ENCODE measurements at places on chromosomes 6 and 20. TPM values are rescaled to one million over a fixed set of nuclear protein-coding genes. Genes with fewer than 3 reads are reported as not detected.

GRCh38 chr6:33683576-33684427 lies 27.7 kb downstream of the UQCC2 start:
- H3K36me3 ChIP-seq, result peaks cover 15% of the 10 kb centered on the region
- peak overlapping the region; percentile 1 for H3K27ac ChIP-seq
- DNase-seq, result no peak
- no peaks in the 10 kb centered on the region for H3K27me3 ChIP-seq
- H3K4me1 ChIP-seq, result peaks cover 15% of the 10 kb centered on the region

DNA sequence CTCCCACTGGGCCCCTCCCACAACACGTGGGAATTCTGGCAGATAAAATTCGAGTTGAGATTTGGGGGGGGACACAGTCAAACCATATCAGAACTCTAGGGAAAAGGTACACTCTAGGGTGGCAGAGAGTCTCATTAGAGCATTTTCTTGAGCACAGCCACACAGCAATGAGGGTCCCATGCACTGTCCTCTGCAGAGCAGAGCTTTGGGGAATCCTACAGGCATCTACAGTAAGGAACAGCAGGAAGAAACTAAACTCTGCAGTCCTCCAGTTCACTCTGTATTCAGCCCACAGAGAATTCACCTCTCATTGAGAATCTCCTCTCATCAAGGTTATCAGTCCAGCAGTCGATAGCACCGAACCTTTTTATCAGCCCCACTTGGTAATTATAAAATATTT lies 438.6 kb upstream of the NOX3 start:
- no peak overlapping the region for H3K27ac ChIP-seq
- H3K4me3 ChIP-seq, result no peak overlapping the region
- no peaks in the 10 kb centered on the region for H3K36me3 ChIP-seq
- DNase-seq, result no peak
- H3K27me3 ChIP-seq, result no peaks in the 10 kb centered on the region

DNA sequence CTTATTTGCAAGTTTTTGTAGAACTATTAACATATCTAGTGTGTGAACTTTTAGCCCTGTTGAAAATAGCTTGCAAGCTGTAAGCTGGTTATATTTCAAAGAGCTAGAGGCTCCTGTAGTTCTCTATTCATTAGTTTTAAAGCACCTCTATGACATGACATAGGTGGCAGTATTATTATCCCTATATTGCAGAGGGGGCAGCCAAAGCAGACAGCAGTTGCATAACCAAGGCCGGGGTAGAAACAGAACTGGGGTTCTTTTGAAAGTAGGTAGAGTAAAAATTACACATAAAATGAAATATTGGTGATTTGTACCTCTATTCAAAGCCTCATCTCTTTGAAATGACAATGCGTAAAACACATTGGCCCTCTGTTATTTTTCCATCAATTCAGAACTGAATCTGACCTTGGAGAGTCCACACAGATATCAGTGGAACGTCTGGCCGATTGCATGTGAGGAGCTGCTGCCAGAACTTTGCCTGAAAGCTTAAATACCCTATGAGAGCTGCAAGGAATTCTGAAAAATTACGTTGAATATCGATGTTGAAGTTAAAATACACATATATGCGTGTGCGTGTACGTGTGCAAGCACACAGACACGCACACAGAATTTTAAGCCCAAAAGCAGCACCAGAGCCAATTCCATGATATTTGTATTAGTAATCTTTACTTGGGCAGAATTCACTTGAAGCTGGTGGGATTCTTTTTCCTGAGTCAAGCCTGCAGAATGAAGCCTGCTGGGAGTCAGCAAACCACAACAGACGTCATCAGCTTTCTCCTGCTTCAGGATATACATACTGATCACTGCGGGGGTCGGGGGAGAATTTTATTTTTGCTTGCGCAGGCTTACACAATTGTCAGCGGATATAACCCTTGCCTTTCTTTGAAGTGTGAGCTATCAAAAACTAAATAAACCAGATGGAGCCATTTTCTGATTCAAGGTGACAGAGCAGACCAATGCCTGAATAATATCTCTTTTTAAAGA lies 163.2 kb downstream of the PDE7B start:
- no peaks in the 10 kb centered on the region for H3K36me3 ChIP-seq
- H3K27me3 ChIP-seq, result peaks cover 2% of the 10 kb centered on the region

GRCh38 chr6:155473741-155474140 lies 18.1 kb upstream of the NOX3 start:
- no peaks in the 10 kb centered on the region for H3K4me1 ChIP-seq
- peaks cover 9% of the 10 kb centered on the region for H3K27me3 ChIP-seq
- DNase-seq, result no peak
- H3K27ac ChIP-seq, result no peak overlapping the region
- H3K36me3 ChIP-seq, result no peaks in the 10 kb centered on the region

DNA sequence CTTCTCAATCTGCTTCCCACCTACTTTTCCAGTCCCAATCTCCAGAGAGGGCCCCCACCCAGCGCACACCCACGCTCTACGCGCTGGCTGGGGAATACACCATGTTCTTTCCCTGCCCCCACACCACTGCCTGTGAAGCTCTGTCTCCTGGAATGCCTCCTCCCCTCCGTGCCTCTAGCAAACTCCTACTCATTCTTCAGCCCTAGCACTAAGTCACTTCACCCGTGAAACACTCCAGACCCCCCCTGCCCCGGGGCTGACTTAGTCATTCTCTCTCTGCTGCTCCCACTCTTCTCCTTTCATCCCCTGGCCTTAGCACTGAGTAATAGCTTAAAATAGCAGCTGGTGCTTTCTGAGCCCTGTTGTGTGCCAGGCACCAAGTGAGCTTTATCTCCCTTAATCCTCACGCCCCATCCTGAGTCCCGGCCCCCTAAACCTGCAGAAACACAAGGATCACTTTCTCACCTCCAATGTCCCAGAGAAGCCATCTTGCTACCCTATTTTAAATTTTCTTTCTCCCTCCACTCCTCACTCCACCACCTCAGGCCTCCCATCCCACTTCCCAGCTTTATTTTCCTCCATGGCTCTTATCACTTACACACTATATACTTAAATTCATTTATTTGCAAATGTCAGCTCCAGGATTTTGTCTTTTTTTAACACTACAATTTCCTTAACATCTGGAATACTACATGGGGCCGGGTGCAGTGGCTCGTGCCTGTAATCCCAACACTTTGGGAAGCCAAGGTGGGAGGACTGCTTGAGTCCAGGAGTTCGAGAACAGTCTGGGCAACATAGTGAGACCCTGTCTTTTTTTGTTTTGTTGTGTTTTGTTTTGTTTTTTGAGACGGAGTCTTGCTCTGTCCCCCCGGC lies 6.3 kb upstream of the PARD6B start:
- no peak overlapping the region for H3K4me3 ChIP-seq
- H3K36me3 ChIP-seq, result no peaks in the 10 kb centered on the region
- DNase-seq, result no peak

- no peak for DNase-seq
- no peaks in the 10 kb centered on the region for H3K36me3 ChIP-seq
- no peak overlapping the region for H3K4me3 ChIP-seq
- no peaks in the 10 kb centered on the region for H3K27me3 ChIP-seq
Observed at GRCh38 chr6:114712129-114712662, 369.4 kb upstream of the HS3ST5 start.

- H3K27ac ChIP-seq, result no peak overlapping the region
- H3K27me3 ChIP-seq, result no peaks in the 10 kb centered on the region
- no peaks in the 10 kb centered on the region for H3K36me3 ChIP-seq
- no peak overlapping the region for H3K4me3 ChIP-seq
Observed at GRCh38 chr6:163533443-163533842, 118.9 kb downstream of the QKI start.

- DNase-seq, result no peak
- no peak overlapping the region for H3K27ac ChIP-seq
- H3K4me1 ChIP-seq, result peaks cover 24% of the 10 kb centered on the region
- H3K4me3 ChIP-seq, result no peak overlapping the region
Observed at GRCh38 chr6:70957284-70957617, 391 bp upstream of the B3GAT2 start.

DNA sequence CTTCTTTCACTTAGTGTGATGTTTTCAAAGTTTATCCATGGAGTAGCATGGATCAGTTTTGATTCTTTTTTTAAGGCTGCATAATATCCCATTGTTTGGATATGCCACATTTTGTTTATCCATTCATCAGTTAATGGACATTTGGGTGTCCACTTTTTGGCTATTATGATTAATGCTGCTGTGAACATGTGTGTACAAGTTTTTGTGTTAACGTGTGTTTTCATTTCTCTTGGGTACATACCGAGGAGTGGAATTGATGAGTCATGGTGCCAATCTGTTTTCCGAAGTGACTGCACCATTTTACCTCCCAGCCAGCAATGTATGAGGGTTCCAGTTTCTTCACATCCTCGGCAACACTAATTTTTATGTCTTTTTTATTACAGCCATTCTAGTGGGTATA lies 78.4 kb upstream of the CCDC28A start:
- H3K27ac ChIP-seq, result no peak overlapping the region
- peaks cover 15% of the 10 kb centered on the region for H3K27me3 ChIP-seq
- no peak overlapping the region for H3K4me3 ChIP-seq
- no peaks in the 10 kb centered on the region for H3K36me3 ChIP-seq

DNA sequence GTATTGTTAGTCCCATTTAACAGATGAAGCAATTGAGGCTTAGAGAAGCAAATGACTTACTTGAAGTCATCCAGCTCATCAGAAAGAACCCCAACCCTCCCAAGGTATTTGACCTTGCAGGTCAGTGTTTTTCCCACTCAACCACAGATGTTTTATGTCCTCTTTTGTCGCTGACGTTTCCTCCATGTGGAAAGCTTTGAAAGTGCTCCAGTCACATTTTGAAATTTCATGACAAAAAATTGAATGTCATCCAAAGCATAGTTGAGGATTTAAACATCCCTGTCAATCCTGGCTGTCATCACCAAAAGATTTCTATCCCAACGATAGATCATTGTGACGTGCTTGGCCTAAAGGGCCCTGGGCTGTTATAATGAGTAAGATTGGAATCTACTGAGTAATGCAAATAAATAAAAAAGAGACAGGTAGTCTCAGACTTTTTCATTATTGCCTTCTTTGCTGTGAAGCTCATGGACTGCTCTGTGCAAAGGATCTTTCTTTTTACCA lies 102.7 kb downstream of the TSHZ2 start:
- no peak overlapping the region for H3K4me3 ChIP-seq
- DNase-seq, result no peak
- no peaks in the 10 kb centered on the region for H3K36me3 ChIP-seq
- no peak overlapping the region for H3K27ac ChIP-seq
- H3K4me1 ChIP-seq, result peaks cover 6% of the 10 kb centered on the region
- H3K27me3 ChIP-seq, result peaks cover 4% of the 10 kb centered on the region

DNA sequence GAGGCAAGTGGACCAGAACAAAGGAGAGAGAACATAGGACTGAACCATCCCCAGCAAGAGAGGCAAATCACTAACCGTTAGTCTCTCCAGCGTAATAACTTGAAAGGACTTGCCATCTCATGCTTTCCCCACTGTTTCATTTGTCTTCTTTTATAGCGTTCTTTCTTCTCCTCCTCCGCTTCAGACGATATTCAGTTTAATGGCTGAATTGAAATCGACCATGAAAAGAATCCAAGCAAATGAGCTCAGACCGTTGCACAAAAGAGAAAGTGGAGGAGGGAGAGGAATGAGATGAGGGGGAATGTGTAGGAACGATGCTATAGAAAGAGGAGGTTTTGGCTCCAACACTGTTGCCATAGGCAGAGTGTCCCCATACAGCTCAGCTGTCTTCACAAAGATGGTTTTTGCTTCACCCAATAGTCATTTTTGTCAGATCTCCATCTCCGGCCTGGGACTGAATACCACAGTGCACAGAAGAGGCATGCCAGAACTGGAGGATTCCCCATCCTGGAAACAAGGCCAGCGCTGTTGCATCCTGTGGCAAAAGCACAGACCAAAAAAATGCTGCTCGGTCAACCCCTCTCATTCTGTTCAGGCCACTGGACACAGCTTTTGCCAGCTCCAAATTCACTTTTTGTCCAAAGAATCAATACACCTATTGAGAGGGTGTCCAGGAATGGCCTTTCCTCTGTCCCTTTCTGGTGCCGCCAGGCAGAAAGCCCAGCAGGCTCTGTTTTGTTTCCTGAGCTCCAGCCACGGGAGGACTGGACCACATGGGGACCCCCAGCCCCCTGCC lies 176.1 kb downstream of the ID4 start:
- no peaks in the 10 kb centered on the region for H3K36me3 ChIP-seq
- peaks cover 8% of the 10 kb centered on the region for H3K27me3 ChIP-seq
- H3K4me3 ChIP-seq, result no peak overlapping the region
- no peak overlapping the region for H3K27ac ChIP-seq
- no peaks in the 10 kb centered on the region for H3K4me1 ChIP-seq

GRCh38 chr20:15547119-15547518 lies 1026.1 kb downstream of the KIF16B start:
- no peak for DNase-seq
- H3K36me3 ChIP-seq, result no peaks in the 10 kb centered on the region
- no peak overlapping the region for H3K27ac ChIP-seq
- no peaks in the 10 kb centered on the region for H3K27me3 ChIP-seq

DNA sequence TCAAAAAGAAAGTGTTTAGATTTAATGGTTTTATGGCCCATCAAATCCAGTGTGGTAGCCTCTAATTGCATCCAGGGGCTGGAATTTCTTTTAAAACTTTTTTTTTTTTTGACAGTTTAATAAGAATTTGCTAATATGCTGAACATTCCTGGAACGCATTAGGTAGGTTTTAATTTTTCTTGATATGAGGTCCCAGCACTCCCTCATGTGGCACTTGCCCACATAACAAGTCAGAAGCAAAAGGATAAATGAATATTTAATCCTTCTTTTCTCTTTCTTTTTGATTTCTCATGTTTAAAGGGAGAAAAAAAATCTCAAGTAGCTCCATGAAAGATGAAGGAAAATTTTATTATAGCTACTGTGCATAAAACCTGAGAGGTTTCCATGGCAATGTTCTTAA lies 13.5 kb downstream of the HAO1 start:
- no peak overlapping the region for H3K4me3 ChIP-seq
- no peaks in the 10 kb centered on the region for H3K27me3 ChIP-seq
- H3K27ac ChIP-seq, result no peak overlapping the region
- no peaks in the 10 kb centered on the region for H3K36me3 ChIP-seq

LAMA5 gene
- 0.68 TPM for total RNA-seq

SPTLC3 gene
- 0.20 TPM for total RNA-seq

GNAS-AS1 gene
- 1.7 TPM for total RNA-seq

GABRR1 gene
- not detected for total RNA-seq

OR2J3 gene
- total RNA-seq, result not detected

PRR18 gene
- not detected for total RNA-seq

COL19A1 gene
- total RNA-seq, result 0.42 TPM

HELZ2 gene
- total RNA-seq, result 31.6 TPM

All from T-cell (primary cell).